ENCODE measurements at places on chromosomes 6 and 20. TPM values are rescaled to one million over a fixed set of nuclear protein-coding genes. Genes with fewer than 3 reads are reported as not detected.
A peak's percentile ranks its signal among the peaks of the same experiment; 100 is the strongest.

TAPBP gene
- polyA plus RNA-seq = 44.7 TPM

DNA sequence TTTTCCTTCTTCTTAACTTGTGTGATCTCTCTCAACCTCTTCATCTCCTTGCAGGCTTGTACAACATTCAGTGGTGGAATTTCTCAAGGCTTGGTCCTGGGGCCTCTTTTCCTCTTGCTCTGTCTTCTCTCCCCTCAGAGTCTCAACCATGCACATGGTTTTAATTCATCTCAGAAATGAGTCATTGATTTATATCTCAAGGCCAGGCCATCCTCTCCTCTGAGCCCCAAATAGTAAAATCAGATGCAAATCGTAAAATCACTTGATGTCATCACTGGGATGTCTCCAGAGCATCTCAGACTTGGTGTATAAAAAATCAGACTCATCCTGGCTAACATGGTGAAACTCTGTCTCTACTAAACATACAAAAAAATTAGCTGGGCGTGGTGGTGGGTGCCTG, 85.0 kb downstream of the FNDC1 start:
- DNase-seq = no peak

IMPG1 gene
- polyA plus RNA-seq = 0.66 TPM

- DNase-seq = no peak
Observed at GRCh38 chr6:159311618-159312017, 142.4 kb downstream of the FNDC1 start.

- peak; percentile 92 for DNase-seq
Observed at GRCh38 chr20:31835977-31836852, 9.2 kb downstream of the FOXS1 start.

SMOC2 gene
- polyA plus RNA-seq = 9.5 TPM

MTO1 gene
- 36.0 TPM for polyA plus RNA-seq

- no peak for DNase-seq
Observed at GRCh38 chr20:56504373-56505005, 20.1 kb upstream of the FAM209A start.

DNA sequence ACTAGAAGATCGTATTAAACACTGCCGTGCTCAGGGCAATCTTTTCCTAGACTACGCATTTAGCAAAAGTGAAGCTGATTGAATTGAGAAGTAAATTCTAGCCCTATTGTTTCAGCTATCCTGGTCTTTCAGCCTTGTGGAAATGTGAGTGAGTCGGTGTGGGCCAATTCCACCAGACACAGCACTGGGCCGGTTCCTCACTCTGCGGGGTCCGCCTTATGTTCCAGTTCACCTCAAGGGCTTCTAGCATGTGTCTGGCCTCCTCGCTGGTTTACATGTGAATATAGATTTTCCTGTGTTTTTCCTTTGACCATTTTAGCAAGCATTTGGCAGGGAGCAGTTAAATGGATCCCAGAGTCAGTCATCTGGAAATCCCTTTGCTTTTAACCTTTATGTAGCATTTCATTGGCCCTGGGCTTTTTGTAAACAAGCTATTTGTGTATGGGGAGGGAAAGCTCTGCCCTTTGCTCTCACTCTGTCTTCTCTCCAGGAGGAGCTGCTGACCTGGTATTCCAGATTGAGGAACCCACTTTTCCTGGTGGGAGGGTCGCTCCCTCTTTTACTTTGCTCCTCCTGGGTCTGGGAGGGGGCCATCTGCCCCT, 12.4 kb upstream of the GTSF1L start:
- DNase-seq = no peak

MTCH1 gene
- polyA plus RNA-seq = 148 TPM

KCNB1 gene
- polyA plus RNA-seq = 0.42 TPM

DNA sequence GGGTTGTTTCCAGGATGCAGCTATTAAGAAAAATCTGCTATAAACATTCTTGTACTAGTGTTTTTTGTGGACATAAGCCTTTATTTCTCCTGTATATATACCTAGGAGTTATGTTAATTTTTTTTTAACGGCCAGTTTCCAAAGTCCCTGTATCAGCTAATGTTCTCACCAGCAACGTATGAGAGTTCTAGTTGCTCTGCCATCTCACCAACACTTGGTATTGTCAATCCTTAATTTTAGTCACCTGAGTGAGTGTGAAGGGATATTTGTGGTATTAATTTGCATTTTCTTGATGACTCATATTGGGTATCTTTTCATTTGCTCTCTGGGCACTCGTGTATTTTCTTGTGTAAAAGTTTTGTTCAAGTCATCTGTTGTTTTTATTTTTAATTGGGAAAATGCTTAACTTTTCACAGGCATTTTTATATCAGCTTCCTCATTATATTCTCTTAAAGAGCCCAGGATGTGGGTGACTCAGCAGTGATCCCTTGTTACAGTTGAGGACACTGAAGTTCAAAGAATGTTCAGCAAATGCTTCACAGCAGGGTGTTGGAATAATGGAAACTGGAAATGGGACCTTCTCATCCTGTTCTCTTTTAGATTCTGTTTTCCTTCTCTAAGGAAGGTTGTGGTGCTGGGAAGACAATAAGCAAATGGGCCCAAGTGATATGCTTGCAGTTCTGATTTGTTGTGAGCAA, 211.7 kb upstream of the PRND start:
- no peak for DNase-seq

DNA sequence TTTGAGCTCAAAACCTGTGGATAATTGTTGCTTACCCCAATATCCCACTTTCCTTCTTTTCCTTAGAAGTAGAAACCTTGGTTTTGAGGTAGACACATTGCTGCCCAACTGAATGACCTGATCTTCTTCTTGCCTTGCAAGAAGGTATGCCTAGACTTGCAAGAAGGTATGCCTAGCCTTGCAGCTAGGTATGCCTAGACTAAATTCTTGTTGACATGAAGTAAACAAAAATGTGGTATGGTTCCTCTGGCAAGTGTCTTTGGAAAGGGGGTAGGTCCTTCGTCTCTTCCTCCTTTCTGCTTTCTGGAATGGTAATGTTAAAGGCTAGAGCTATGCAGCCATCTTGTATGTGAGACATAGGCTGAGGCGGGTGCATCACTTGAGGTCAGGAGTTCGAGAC, 129.2 kb downstream of the GMPR start:
- no peak for DNase-seq

DNA sequence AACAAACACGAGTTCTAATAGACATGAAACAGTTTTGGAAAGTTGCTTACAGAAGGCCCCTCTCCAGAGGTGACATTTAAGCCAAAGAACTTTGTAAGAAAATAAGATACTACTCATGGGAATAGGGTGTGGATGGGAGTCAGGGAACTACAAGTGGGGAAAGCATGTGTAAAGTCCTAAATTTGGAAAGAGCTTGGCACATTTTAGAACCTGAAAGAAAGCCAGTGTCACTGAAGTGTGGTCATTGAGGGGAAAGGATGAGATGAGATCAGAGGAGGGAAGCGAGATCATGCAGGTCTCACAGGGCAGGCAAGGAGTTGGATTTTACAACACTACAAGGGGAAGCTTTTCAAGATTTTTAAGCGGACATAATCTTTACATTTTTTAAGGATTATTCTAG, 38.0 kb downstream of the VGLL2 start:
- DNase-seq = no peak

GRCh38 chr6:117034971-117035370, 157.9 kb downstream of the RFX6 start:
- DNase-seq = no peak

DNA sequence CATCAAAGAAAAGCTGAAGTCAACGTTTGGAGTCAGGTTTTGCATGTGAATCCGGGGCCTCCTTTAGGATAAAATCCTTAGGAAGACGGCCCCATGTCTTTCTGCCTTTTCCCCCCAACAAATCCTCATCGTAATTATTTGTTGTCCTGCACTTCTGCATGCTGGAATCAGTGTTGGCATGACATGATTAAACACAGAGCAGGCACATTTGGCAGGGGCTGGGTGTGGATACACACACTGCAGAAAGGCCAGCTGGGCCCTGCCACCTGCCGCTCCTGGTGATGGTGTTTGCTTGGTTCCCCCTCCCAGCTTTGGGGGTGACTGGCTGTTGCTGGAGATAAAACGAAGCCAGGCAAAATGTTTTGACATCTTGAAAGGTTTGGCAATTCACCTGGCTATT, 46.3 kb upstream of the FOXA2 start:
- DNase-seq = no peak

GRIK2 gene
- 0.98 TPM for polyA plus RNA-seq

CST4 gene
- polyA plus RNA-seq = not detected

DNA sequence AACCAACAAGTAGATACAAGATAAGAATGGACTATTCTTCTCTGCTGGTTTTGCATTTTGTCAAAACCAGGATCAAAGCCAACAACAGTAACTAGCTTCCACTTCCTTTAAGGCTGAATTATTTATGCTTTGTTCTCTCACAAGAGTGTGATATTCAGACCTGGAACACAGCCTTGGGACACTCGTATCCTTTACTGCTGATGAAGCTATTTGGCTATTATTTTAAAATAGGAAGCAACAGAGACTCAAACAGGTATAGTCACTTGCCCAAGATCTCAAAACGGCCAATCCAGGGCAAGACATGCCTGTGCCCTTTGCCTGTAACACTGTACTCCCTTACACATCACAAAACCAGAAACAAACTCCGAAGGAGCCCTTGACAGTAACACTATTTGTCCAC, 19.9 kb downstream of the SPTLC3 start:
- DNase-seq = no peak

DNA sequence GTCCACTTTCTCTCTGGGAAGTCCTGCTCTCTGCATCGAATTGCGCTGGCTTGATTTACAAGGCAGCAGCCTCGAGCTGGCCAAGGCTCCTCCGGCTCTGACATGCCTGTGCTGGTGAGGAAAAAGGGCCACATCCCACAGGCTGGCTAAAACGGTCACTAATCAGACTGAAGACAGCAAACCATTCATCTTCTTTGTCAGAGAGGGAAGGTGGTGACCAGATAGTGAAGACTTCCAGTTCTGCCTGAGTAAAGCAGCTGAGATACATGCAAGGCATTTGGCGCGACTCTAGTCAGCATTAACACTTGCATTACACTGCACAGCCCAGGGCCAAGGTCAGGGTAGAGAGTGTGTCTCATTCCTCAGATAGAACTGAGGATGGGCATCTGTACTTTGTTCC, 203.2 kb upstream of the MAP3K7 start:
- DNase-seq = no peak

- DNase-seq = no peak
Observed at GRCh38 chr6:17361013-17361412, 32.4 kb upstream of the CAP2 start.

DNA sequence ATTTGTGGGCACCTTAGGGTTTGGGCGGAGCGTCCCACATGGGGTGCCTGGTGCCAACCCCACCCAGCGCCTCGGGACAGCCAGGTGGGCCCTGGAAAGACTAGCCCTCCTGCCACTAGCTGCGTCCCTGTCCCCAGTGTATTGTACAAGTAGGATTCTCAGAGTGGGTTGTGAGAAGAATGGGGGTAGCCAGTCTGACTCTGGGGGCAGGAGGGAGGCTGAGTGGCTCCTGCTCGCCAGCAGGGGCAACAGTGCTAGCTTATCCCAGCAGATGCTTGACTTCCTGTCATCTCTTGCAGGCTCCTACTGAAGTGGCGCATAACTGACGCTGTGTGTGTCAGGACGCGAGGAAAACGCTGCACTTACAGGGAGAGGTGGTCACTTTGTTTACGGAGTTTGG, 9.3 kb downstream of the PSMA7 start:
- no peak for DNase-seq

GRCh38 chr6:85824329-85824728, 181.6 kb upstream of the SYNCRIP start:
- DNase-seq = no peak

ID4 gene
- 44.0 TPM for polyA plus RNA-seq

DNA sequence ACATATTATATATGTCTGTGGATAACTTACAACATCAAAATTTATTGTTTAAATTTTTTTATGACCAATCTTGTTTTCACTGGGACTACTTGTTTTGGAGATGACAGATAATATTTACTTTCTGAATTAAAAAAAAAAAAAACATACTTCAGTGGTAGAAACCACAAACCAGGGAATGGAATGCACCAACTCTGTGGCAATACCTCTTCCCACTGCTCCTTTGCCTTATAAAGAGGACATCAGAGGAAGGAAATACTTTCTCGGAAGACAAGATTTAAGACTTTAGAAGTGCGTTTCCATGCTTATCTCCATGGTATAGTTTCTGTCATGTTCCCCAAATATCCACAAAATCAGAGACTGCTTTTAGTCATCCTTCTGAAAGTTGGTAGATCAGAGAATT, 1241.1 kb upstream of the EYS start:
- no peak for DNase-seq

GRCh38 chr6:4559281-4559875, 216.8 kb upstream of the CDYL start:
- DNase-seq = no peak

GRCh38 chr6:116667623-116668022, 943 bp downstream of the ZUP1 start:
- no peak for DNase-seq

DNA sequence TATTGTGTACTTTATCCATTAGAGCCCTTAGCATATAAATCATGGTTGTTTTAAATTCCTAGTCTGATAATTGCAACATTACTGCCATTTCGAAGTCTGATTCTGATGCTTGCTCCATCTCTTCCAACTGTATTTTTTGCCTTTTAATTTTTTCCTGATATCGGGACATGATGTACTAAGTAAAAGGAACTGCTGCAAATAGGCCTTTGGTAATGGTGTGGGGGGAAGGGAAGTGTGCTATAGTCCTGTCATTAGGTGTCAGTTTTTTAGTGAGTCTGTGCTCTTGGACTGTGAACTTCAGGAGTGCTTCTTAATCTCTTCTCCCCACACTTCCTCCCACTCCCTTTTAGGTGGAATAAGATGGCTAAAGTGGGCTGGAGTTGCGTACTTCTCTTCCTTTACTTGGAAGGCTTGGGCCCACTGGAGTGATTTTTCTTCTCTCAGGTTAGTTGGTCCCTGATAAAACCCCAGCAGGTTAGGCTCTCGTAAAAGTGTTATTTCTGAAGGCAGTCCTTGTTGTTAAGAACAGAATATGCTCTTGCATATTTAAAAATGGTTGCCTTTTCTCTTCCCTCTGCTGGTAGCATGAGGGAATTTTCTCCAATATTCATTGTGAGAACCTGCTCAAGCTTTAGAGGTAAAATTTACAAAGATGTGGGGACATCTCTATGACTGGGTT, 18.1 kb downstream of the STXBP5 start:
- no peak for DNase-seq

- DNase-seq = no peak
Observed at GRCh38 chr6:27161946-27162603, 85.4 kb upstream of the PRSS16 start.

GRCh38 chr6:76790881-76791280, 672.4 kb downstream of the HTR1B start:
- no peak for DNase-seq
